A375 (cell line): ENCODE measurements at places on chromosomes 6 and 20. TPM values are rescaled to one million over a fixed set of nuclear protein-coding genes. Genes with fewer than 3 reads are reported as not detected.

The PBOV1 gene
- not detected in 2 replicates for total RNA-seq

The ULBP1 gene
- total RNA-seq, result not detected in 2 replicates

The SMOC2 gene
- not detected in 2 replicates for total RNA-seq

The HDGFL1 gene
- total RNA-seq, result not detected in 2 replicates

The SGK1 gene
- 213 and 234 TPM in 2 replicates for total RNA-seq

The KCNK17 gene
- total RNA-seq, result 0.05 TPM in 1 of 2 replicates, not detected in the other

The HLA-DMB gene
- 16.0 and 16.5 TPM in 2 replicates for total RNA-seq

The TREML1 gene
- not detected in 2 replicates for total RNA-seq

The VAPB gene
- total RNA-seq, result 8.4 and 9.2 TPM in 2 replicates

The TRIM31 gene
- total RNA-seq, result not detected in 2 replicates

The FAM135A gene
- total RNA-seq, result 6.0 and 10.3 TPM in 2 replicates

The IER3 gene
- 799 and 821 TPM in 2 replicates for total RNA-seq

The BPI gene
- total RNA-seq, result not detected in 2 replicates

The HLA-B gene
- 167 and 231 TPM in 2 replicates for total RNA-seq
